ENCODE measurements at places on chromosomes 7 and 10.
A peak's percentile ranks its signal among the peaks of the same experiment; 100 is the strongest.

- no peak for DNase-seq
These were observed 409.0 kb upstream of the MGMT start for GRCh38 chr10:129057856-129058663.

- no peak for DNase-seq
These were observed 224.6 kb upstream of the PPP2R2D start for GRCh38 chr10:131676046-131676799.

DNA sequence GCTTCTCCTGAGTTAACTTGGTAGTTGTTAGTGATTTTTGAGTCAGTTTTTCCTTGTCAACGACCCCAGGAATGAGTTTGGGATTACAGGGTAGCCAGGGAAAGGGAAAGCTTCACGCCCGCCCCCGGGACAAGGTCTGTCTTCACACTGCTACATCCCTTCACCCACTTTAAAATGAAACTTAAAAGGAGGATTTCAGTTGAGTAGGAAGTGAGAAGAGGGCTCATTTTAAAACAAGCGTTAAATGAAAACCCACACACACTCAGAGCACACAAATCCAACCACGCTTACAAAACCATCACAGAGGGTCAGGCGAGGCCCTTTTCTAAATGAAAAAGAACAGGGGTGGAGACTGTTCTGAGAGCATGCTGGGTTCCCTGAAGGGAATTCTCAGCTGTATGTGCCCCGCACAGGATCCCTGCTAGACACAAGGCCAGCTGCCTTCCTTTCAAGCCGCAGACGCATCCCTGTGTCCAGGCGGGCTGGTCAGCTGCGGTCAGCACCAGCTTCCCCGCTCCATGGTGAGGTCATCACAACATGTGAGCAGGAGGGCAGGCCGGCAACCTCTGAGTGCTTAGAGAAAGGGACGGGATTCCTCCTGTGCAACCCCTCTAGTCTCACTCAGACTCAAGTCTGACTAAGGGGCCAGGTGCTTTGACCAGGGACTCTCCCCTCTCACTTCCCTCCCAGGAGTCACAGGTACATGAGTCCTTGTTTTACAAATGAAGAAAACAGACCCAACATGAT, 111.8 kb downstream of the EGFR start:
- no peak for DNase-seq

DNA sequence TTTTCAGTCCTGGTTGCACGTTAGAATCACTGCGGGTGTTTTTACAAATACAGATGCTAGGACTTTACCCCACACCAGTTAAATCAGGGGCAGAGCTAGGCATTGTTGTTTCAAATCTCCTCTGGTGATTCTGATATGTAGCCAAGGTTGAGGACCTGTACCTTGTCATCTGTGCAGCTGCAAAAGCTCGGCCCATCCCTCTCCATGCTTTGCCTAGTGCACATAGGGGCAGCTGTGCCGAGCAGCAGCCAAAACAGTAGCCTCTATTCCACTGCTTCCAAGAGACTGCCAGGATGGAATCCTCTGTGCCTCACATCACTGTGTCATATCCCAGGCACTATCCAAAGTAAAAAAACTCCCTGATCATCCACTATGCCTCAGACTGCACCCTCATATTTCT, 181.3 kb downstream of the CDK14 start:
- DNase-seq = no peak

DNA sequence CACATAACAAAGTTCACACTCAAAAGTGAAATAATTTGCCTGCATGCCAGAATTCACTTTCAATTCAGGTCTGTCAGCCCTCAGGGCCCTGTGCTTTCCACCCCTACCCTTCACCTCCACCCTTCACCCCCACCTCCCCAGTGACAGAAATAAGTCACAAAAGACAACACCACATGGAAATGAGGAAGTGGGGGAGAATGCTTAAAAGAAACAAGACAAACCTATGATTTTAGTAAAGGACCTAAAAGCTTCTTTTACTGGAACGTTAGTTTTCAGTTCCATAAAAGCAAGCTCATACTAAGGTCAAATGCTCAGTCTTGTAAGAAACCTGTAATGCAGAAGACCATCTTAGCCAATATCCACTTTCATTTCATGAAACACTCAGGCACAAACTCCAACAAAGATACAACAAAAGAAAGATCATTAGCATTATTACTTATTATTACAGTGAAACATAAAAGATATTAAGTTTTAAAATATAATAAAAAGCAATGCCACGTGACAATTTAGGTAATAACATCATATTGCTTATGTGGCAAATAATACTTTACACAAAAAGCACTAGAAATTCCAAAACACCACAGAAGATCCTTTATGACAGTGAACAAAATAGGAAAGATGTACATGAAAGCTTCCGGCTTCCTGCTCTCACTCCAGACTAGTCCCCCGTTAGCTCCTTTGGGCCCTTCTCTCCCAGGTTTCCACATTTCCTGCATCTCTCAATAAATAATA, 112.1 kb downstream of the LMBR1 start:
- DNase-seq = no peak

GRCh38 chr7:155818154-155818819, 6.0 kb upstream of the SHH start:
- DNase-seq = no peak

DNA sequence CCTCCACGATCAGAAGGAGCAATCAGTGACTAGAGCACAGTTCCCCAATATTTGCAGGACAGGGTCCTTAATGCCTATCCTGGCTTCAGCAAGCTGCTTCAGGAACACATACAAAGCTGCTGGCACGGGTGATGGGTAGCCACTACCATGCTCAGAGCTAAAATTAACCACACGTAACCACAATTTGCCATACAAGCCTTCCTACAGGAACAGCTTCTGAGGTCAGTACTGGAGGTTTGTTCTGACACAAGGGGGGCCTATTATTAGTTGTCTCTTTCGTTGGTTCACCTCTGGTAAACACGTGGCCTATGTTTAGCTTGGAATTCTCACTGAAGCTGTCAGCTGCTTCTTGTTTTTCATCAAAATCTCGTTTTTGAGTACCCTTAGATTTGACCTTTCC, 41.1 kb downstream of the ZNF248 start:
- DNase-seq = no peak

GRCh38 chr10:127962205-127962604, 55.3 kb downstream of the PTPRE start:
- no peak for DNase-seq

GRCh38 chr10:105188737-105189462, 547.8 kb downstream of the SORCS3 start:
- DNase-seq = no peak

- DNase-seq = no peak
These were observed 111.9 kb upstream of the RHEB start for GRCh38 chr7:151631570-151631952.

- no peak for DNase-seq
These were observed 32.8 kb downstream of the KCNH2 start for GRCh38 chr7:150945171-150945852.

DNA sequence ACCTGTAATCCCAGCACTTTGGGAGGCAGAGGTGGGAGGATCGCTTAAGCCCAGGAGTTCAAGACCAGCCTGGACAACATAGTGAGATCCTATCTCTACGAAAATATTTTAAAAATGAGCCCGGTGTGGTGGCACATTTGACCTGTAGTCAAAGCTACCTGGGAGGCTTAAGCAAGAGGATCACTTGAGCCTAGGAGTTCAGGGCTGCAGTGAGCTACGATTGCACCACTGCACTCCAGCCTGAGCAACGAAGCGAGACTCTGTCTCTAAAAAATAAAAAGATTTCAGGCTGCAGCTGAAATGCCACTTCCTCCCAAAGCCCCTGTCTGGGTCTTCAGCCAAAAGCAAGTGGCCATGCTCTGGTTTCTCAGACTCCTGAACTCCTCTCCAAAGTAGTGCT, 38.7 kb upstream of the CARD11 start:
- DNase-seq = no peak

GRCh38 chr7:102080434-102081243, 206.0 kb upstream of the SH2B2 start:
- no peak for DNase-seq

DNA sequence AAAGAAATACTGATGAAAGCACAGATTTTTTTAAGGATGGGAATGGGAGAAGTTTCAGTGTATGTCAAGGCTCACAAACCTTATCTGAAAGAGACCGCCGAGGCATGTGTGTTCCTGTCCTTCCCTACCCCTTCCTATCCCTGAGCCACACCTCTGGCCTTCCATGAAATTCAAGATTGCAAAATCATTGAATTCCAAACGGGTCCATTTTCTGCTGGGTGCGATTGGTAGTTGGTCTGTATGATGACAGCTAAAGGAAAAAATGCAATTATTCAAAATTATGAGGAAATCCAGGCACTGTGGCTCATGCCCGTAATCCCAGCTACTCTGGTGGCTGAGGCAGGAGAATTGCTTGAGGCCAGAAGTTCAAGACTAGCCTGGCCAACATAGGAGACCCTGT, 170.1 kb downstream of the ARHGAP12 start:
- DNase-seq = no peak

DNA sequence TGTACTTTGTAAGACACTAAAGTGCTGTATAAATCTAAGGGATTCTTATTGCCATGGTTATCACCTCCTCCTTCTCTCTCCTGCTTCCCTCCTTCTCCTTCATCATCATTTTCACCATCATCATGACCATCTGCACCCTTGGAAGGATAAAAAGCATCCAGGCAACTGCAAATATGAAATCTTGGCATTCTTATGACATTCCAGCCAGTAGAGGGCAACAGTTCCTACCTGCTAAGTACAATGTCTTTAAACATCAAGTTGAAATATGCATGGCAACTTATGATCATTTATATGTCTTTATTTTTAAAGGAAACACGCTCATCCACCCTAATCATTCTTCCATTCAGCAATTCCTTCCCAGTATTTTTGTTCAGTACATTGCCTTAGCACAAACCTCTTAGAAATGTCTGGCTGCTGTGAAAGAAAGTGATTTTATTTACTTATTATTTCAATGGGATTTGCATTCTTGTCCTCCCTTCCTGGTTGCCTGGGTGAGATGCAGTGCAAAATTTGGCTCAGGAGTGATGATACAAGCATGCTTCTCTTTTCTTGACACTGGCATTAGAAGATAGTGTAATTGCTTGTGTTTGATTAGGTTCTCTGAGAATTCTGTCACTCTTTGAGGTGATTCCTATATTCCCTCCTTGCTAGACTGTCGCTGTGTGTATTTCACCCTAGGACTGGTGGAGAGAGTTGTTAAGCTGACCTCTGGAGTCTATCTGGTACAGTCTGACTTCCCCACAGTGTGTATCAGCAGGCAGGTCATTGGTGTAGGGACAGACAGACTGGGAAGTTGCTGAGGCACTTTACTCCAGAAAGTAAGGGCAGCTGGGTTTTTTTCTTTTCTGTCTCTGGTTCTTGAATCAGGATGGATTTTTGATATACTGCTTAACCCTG, 188.5 kb upstream of the BMPER start:
- no peak for DNase-seq

DNA sequence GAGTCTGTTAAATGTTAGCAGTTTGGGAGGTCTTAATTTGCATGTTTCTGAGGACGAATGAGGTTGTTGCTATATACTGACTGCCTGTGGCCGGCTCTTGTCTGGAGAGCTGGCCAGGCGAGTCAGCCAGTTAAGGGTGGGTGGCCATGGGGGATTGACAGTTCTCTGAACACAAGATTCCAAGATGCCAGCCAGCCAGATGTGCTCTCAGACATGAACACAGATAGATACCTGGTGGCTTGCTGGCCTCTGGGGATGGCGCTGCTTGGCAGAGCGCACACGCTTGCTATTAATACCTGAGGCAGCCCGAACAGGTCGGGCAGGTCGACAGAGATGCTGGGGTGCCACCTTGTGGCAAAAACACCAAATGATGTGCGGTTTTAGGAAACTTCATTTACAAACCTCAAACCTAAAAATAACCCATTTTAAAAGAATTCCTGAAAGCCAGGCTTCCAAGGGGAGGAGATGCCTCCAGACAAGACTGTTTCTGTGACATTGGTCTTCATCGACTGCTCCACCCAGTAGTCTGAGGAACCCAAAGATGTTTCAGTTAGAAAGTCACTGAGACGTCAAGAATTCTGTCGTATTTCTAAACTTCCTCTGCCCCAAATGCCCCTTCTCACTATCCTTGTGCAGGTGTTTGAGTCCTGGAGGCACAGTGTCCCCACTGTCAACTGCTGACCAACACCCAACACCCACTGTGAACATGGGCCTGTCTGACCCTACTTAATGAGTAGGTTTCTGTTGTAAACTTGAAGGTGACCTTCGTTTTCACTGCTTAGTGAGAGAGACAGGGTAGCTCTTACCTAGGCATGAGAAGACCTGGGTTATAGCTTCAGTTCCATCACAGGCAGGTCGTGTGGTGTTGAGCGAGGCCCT, 123.4 kb downstream of the NT5C2 start:
- DNase-seq = peak; percentile 29

DNA sequence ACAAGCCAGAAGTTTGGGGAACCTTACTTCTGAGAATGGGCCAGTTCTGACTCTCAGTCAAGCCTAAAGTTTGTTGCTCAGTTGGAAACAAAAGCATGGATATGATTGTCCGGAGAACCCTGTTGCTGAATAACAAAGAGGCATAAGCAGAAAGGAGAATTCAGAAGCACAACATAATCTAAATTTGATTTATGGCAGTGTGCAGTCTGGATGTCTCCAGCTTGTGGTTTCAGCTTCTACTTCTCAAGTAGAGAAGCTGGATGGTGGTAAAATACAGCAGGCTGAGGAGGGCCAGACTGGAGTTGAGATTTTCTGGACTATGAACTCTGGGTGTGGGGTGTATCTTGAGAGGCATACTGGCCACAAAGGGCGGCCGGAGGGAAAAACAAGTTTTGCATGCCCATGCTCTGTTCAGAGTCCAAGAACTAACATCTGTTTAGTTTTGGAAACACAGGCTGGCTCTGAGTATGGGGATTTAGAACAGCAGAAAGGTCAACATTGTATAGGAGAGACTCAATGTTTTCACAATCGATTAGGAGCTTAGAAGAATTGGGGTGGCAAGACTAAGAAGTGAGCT, 592.9 kb downstream of the CNTNAP2 start:
- no peak for DNase-seq

DNA sequence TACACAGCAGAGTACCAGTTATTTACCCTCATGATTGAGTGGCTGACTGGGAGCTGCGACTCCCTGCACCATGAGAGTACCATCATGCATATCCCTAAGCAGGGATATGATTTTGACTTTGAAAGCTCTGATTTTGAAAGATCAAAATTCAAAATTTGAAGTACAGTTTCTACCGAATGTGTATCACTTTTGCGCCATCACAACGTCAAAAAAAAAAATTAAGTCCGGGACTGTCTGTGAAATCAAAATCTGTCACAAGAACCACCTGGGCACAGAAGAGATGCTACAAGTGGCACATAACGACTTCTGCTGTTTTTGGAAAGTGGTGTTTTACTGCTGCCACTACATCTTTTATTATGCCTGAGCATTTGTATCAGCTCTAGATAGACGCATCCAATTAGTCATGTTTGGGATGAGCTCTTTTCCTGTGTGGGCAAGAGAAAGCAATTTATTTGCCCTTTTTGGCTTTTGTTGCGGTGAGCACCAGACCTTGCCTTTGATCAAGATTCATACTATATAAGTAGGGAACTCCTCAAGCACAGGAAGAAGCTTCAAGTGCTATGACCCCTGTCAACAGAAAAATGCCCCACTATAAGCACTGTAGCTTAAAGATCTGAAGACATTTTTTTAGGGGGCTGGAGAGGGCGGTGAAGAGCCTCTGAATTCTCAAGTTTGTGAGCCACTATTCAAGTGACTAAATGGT, 10.7 kb downstream of the MTPN start:
- no peak for DNase-seq

GRCh38 chr7:18119985-18120384, 92.3 kb upstream of the PRPS1L1 start:
- no peak for DNase-seq

Measured in hindlimb muscle (tissue), 1 donor.